ENCODE measurements at places on chromosomes 3 and 15.

- H3K27me3 ChIP-seq: no peaks in the 10 kb centered on the region
- H3K27ac ChIP-seq: no peak overlapping the region
- H3K36me3 ChIP-seq: peaks cover 2% of the 10 kb centered on the region
- H3K4me1 ChIP-seq: no peaks in the 10 kb centered on the region
These were observed 18.2 kb downstream of the CMTM6 start for GRCh38 chr3:32484436-32484835.

DNA sequence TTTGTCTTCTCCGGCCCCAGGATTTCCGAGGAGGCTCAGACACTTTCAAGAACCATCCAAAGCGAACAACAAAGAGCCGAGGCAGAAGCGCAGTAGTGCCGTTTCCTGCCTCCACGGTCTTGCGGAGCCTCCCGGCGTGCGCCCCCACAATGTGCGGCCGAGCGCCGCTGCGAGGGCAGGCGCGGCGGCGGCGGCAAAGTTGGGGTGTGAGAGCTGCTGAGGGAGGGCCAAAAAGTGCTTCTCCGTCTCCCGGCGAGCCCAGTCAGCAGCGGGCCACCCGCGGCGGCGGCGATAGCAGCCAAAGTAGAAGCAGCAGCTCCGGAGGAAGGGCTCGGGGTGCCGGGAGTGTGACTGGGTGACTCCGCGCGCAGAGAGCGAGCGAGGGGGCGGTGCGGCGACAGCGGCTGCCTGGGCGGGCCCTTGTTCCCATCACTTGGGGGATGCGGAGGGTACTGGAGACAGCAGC is 749.1 kb downstream of the ROBO1 start:
- peak overlapping the region; percentile 95 for H3K27ac ChIP-seq
- no peaks in the 10 kb centered on the region for H3K27me3 ChIP-seq
- H3K36me3 ChIP-seq: no peaks in the 10 kb centered on the region
- H3K4me3 ChIP-seq: peak overlapping the region; percentile 92
- DNase-seq: peak; percentile 44
- H3K4me1 ChIP-seq: peaks cover 6% of the 10 kb centered on the region

- H3K4me3 ChIP-seq: peak overlapping the region; percentile 95
- H3K27me3 ChIP-seq: peaks cover 3% of the 10 kb centered on the region
- H3K27ac ChIP-seq: peak overlapping the region; percentile 84
- H3K4me1 ChIP-seq: peaks cover 15% of the 10 kb centered on the region
- no peaks in the 10 kb centered on the region for H3K36me3 ChIP-seq
These were observed 640 bp downstream of the MB21D2 start for GRCh38 chr3:192917028-192917403.

- DNase-seq: no peak
- no peaks in the 10 kb centered on the region for H3K36me3 ChIP-seq
- peaks cover 14% of the 10 kb centered on the region for H3K27me3 ChIP-seq
These were observed 7.0 kb upstream of the VIPR1 start for GRCh38 chr3:42495393-42495792.

- H3K27ac ChIP-seq: no peak overlapping the region
- no peak for DNase-seq
- no peak overlapping the region for H3K4me3 ChIP-seq
These were observed 41.2 kb downstream of the SNRK start for GRCh38 chr3:43327582-43327979.

DNA sequence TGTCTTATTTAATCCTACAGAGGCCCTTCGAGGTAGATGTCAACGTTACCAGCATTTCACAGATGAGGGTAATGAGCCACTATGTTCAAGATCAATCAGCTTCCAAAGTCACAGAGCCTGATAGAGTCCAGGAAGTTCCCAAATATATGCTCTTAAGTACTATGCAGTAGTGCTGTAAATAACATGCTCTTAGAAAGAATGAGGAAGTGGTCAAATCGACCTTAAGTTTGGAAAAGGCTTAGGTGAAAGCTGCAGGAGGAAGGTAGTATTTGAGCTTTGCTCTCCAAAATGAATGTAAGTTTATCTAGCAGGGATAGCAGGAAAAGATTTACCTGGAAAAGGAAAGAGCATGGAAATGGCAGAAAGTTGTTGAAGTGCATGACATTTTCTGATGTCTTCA is 234.0 kb downstream of the RBMS3 start:
- no peak overlapping the region for H3K27ac ChIP-seq
- no peak overlapping the region for H3K4me3 ChIP-seq
